Stimulated activated CD4-positive, alpha-beta T cell treated with anti-CD3 and anti-CD28 coated beads, Interleukin-2, amount 100 ng/mL, for 24 hours (primary cell): ENCODE measurements at places on chromosomes 3 and 15.
A peak's percentile ranks its signal among the peaks of the same experiment; 100 is the strongest.

- no peak for DNase-seq
Observed at GRCh38 chr3:68706096-68706495, 226.3 kb downstream of the TAFA4 start.

DNA sequence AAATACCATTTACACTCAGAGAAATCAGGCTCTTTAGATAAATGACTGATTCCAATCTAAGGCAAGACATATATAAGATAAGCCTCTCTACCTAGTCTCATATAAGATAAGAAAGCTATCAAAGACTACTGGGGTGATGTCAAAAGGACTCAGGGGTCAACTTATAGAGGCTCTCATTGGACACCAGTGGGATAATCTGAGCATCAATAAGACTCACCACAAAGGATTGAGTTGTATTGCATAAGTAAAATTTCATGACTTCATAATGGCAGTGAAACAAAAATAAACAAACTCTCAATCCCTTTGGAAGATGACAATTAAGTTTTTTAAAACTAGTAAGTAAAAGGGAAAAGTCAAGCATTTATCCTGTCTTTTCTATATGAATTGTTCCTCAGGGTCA is 317.8 kb downstream of the SHQ1 start:
- DNase-seq, result no peak

- no peak for DNase-seq
Observed at GRCh38 chr3:181278468-181279238, 289.1 kb upstream of the DNAJC19 start.

DNA sequence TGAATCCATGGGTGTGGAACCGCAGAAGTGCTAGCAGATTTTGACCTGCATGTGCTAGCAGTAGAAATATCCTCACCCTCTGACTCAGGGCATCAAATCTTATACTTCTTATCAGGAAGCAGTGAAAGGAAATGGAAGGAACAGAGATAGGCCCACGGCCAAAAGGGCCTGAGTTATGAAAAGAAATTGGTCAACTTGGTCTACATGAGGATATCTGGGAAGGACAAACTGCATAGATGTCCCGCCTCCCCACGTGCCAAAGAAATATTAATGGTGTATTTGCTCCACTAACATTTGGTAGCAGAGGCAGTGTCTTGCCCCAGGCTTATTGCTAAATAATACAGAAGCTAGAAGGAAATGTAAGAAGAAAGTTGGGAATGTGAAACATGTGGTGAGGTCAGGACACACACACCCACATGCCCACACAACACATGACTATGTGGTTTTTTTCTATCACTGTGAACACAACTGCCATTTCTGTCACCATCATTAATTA is 93.6 kb upstream of the COL8A1 start:
- no peak for DNase-seq

GRCh38 chr15:57909388-57909787 is 156.1 kb downstream of the ALDH1A2 start:
- no peak for DNase-seq

GRCh38 chr15:36090286-36090946 is 489.0 kb upstream of the CDIN1 start:
- no peak for DNase-seq

DNA sequence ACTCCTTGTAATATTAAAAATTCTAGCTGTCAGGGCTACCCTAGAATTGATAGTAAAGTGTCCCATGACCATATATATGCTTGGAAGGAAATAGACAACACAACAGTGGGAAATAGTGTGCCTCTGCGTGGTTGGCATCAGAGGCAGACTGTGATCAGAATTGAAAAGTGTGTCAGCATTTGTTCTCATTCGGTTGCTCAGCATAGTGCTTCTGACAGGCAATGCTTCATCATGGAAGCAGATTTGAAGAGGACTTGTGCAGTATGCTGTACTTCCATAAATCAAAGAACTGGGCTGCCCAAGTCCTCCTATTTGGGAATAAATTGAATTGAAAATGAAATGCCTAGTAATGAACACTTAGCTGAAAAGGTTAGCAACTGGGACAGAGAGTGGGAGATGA is 435.7 kb downstream of the DIPK2A start:
- no peak for DNase-seq

- no peak for DNase-seq
Observed at GRCh38 chr15:91926908-91927270, 73.4 kb downstream of the SLCO3A1 start.

GRCh38 chr3:35276568-35276967 is 362.8 kb upstream of the ARPP21 start:
- no peak for DNase-seq

- DNase-seq, result no peak
Observed at GRCh38 chr15:41891946-41892345, 1.9 kb downstream of the SPTBN5 start.

- peak; percentile 88 for DNase-seq
Observed at GRCh38 chr3:119702530-119703527, at the start of gene CFAP91. Gene CFAP91 (plus strand): TSS chr3:119703022. CDS start chr3:119703099, 77 bp downstream.

GRCh38 chr3:10703875-10704274 is 112.2 kb upstream of the SLC6A11 start:
- no peak for DNase-seq

DNA sequence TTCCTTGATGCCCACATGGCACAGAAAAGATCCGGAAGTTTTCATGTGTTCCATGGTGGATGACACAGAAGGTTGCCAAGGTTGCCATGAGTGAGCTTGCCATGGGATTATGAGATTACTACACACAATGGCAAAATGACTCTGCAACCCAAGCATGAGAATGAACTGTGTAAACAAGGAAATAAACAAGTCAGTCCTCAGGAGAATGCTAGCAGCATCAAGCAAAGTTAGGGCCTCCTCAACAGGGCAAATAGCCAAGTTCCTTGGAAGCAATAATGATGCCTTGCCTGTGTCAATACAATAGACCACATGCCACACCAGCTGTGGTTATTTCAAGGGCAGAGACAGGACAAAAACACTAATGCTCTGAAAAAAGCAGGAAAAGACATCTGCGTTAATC is 41.8 kb downstream of the AQR start:
- no peak for DNase-seq

GRCh38 chr15:63223463-63223862 is 34.1 kb downstream of the RAB8B start:
- no peak for DNase-seq

DNA sequence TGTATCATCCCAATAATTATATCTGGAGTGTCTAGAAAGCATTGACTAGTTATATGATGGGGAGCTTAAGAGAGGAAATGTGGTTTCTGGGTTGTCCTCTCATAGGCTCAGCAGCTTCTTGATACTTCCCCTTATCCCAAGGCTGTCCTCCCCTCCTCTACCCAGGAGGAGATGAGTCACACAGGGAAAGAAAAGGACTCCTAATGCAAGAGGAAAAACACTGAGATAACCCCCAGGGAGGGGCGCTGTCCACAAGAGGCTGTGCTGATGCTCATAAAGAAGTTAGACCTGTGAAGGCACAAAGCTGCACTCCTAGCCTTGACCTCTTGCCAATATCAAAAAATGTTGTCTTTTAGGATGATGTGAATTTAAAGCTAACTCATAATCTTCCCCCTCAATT is 28.8 kb upstream of the GYG1 start:
- no peak for DNase-seq

- no peak for DNase-seq
Observed at GRCh38 chr3:186237915-186238314, 124.1 kb downstream of the DGKG start.

DNA sequence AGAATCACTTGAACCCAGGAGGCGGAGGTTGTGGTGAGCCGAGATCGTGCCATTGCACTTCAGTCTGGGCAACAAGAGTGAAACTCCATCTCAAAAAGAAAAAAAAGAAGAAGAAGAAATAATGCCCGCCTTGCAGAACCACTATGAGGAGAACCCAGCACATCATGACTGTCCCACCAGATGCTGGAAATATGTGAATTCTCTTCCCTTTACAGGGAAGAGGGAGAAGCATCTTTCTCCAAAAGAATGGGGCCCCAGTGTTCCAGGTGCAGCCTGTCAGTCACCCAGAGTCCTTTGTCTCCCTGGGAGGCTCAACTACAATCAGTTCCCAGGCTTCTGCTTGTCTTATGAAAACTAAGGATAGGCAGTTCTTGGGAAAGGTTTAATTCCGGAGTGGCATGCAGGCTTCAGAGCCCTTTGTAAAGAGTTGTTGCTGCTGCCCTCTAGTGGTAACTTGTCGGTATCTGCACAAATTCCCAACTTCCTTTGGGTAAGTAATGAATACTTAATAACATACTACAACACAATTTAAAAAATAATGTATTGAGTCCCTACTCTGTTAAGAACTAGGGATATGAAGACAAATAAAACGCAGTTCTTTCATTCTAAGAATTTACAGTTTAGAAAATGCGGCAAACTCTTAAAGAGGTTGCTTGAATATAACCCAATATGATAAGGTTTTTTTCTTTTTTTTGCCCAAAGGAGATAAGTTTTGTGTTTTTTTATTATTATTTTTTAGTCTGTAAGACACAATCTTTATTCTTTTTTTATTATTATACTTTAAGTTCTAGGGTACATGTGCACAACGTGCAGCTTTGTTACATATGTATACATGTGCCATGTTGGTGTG is 18.6 kb upstream of the TICRR start:
- peak; percentile 59 for DNase-seq

DNA sequence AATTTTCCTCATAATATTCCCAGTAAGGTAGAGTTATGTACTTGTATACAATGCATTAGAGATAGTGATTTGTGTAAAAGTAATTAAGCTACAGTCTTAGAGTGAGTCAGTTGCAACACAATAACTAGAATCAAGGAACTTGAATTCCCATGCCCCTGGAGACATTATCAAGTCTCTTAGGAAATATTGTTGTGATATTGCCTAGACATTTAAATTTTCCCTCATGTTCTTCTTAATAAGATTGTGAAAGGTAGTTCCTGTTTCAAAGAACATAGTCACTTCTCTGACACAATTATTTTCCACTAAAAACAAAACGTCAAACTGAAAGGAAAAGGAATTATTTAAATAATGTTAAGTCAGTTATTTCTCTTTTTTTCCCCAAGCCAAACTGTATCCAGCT is 13.0 kb upstream of the ATP1B3 start:
- DNase-seq, result no peak

GRCh38 chr15:50930792-50931191 is 22.3 kb downstream of the AP4E1 start:
- DNase-seq, result no peak

- DNase-seq, result peak; percentile 54
Observed at GRCh38 chr15:42704492-42704926, 32.4 kb downstream of the CDAN1 start.

DNA sequence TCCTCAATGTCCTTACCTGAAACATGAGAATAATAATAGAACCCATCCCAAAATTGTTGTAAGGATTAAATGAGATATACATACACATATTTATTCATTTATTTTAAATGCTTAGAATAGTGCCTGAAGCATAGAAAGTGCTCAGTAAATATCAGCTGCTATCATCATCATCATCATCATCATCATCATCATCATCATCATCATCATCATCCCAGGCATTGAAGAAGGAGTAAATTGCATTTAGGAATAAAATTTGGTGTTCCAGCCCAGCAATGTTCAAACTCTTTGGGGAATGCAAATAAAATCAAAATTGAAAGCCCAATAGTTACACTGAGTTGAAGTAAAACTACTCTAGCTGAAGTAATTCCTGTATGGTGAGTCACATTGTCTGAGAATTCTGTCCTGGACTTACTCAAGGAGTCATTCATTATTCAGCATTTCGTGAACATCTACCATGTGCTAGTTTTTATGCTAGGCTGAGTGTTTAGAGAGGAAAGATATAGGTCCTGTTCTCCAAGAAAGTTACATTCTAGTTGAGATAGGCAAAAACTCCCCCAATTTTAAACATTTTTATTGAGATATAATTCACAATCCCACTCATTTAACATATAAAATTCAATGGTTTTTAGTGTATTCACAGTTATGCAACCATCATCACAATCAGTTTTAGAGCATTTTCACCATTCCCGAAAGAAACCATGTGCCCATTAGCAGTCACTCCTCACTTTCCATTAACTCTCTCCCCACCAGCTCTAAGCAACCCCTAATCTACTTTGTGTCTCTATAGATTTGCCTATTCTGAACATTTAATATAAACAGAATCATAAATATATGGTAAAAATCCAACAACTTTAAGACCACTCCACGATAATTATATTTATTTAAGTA is 107.2 kb downstream of the FRMD5 start:
- no peak for DNase-seq

DNA sequence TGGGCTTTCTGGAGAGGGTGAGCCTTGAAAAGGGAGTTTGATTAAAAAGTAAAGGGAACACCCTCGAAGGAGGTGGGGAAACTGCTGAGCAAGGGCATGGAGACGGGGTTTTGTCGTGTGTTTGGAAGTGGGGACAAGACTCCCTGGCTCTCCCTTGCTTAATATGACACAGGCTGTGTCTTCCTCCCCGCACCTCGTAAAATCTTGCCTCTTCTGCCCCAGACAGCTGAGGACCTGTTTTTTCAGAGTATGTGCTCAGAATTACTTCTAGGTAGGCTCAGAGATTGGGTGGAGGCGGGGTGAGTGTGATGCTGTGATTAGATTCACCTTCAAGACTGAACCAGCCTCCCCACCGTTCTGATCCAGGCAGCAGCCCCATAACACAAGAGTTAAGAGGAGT is 244.4 kb upstream of the TLE3 start:
- peak; percentile 6 for DNase-seq

GRCh38 chr15:100686725-100687473 is 84.5 kb downstream of the ASB7 start:
- no peak for DNase-seq

DNA sequence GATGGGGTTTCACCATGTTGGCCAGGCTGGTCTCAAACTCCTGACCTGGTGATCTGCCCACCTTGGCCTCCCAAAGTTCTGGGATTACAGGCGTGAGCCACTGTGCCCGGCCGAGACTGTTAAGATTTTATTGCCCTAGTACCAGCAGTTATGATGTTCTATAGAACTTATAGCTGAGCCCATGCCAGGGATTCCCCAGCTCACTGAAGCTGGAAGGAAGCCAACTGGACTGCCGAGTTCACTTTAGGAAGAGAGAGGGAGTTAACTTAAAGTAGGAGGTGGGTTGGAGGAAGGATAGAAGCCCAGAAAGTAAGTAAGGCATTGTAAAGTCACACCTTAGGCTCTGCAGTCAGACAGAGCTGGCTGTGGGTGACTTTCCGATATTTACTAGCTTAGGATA is 101.1 kb upstream of the BOC start:
- DNase-seq, result no peak

- no peak for DNase-seq
Observed at GRCh38 chr3:139933766-139934165, 1.2 kb upstream of the CLSTN2 start.
